ENCODE measurements at places on chromosomes 2 and 18.

- no peak for DNase-seq
These were observed 7.4 kb upstream of the NPC1 start for GRCh38 chr18:23593720-23594119.

GRCh38 chr18:23876921-23877320, 137.6 kb upstream of the TTC39C start:
- no peak for DNase-seq

DNA sequence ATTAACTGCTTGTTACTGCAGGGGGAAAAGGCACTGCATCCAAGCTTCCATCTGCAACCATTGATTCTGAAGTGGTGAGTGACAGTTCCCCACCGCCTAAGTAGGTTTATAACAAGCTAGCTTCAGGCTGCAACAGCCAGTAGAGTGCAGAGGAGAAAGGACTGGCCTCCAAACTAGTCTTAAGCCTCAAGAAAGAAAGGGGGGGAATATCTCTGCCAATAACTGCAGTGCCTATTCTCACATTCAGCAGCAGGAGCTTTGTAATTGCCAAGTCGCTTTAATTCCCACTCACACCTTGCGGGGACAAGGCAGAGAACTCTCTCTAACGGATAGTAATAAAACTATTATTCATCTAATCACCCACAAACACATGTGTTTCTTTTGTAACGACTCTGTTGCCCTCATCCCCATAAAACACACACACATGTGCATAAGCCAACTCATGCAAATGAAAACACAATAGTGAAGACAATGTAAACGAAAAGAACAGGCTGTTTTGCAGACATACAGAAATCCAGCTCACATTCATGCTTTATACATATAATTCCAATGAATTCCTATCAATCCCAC, 1963.3 kb upstream of the PIK3C3 start:
- no peak for DNase-seq

- no peak for DNase-seq
These were observed 7.7 kb upstream of the RHOB start for GRCh38 chr2:20439193-20439475.

GRCh38 chr18:67132919-67133318, 383.6 kb downstream of the DSEL start:
- DNase-seq, result peak; percentile 18

Measured in NCI-H2107 (cell line).